Chondrocyte (in vitro differentiated cells): ENCODE measurements at places on chromosomes 7 and 10.

DNA sequence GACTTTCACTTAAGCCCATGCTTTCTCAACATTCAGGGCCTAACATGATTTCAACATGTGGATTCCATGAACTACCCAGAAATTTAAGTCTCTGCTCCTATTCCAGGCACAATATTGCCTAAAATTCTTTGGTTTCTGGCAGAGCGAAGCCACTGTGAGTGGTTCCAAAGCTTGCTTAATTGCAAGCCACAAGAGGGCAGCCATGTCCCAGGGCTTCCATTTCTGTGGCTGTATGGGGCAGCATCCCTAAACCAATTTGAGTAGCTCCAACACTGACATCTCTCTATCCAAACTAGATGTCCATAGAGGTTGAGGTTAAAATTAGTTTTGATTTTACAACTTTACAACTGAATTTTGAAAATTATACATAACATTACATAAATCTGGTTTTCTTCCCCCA is 56.3 kb upstream of the MDFIC start:
- DNase-seq, result no peak

- no peak for DNase-seq
Observed at GRCh38 chr7:128389085-128389617, 20.6 kb downstream of the IMPDH1 start.

DNA sequence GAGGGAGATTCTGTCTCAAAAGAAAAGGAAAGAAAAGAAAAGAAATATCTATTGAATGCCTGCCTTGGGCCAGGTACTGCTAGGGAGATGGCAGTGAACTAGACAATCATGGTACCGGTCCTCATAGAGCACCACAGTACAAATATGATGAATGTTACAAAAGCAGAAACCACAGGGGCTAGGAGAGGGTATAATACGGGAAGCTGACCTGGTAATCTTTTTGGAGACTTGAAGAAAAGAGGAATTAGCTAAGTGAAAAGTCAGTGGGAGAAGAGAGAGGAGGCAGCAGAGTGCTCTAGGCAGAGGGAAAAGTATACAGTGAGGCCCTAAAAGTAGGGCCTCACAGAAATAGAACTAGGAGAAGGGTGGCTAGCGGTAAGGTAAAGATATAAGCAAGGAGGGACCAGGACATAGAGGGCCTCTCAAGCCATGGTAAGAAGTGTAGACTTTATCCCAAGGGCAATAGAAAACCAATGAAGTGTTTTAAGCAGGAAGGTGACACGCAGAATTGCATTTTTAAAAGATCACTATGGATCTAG is 42.8 kb upstream of the WNT8B start:
- no peak for DNase-seq

GRCh38 chr7:140605337-140605736 is 35.3 kb downstream of the DENND2A start:
- DNase-seq, result no peak

DNA sequence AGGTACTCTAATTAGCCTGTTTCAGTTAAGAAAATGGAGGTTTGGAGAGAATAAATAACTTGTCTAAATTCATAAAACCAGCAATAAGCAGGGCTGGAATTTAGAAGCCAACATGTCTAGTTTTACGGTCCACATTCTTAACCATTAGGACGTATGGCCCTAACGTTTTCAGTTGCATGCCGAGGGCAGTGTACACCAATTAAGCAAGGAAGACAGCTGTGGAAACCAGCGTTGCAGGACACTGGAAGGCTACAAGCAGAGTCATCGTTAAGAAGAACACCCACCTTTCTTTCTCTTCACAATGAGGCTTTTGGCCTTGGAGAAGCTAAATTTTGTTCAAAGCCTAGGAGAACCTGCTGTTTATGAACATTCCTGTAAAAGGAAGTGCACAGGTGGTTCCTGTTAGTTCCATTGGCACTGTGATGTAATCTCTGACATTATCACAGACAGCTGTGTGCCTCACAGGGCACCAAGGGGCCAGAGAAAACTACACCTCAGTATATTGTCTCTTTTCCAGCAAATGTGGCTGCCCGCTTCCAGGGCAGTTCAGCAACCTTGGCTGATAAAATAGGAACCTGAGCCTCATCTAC is 21.0 kb downstream of the MPP7 start:
- no peak for DNase-seq

DNA sequence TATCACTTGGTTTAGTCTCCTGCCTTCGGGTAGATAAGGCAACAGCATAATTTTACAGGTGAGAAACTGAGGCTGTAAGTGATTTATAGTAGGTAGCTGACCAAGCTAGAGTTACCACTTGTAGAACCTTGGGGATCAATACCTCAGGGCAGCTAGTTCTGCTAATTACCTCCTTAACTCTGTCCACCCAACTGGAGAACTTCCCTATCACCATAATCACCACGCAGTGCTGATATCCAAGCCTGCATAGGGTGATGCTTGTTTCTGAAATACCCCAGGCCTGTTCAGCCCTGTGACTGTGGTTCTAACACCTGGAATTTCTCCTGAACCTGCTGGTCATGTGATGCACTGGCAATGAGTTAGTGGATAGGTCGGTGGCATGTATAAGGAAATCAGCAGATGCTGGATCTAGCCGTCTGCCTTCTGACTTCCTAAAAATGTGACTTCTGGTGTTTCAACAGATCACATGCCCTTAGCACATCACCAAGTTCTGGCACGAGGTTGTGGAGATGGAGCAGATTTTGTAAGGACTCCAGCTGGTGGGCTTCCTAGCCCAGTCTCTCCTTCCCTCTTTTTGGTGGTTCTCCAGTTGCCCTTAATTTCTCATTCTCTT is 15.3 kb downstream of the PLAU start:
- DNase-seq, result no peak

- DNase-seq, result no peak
Observed at GRCh38 chr7:107937531-107937930, 46.5 kb downstream of the DLD start.

GRCh38 chr10:87794285-87794684 is 23.7 kb downstream of the ATAD1 start:
- DNase-seq, result no peak

- peak; percentile 36 for DNase-seq
Observed at GRCh38 chr7:100003711-100004661, 11.4 kb upstream of the ZKSCAN1 start.

- no peak for DNase-seq
Observed at GRCh38 chr7:155882596-155882995, 70.3 kb upstream of the SHH start.

DNA sequence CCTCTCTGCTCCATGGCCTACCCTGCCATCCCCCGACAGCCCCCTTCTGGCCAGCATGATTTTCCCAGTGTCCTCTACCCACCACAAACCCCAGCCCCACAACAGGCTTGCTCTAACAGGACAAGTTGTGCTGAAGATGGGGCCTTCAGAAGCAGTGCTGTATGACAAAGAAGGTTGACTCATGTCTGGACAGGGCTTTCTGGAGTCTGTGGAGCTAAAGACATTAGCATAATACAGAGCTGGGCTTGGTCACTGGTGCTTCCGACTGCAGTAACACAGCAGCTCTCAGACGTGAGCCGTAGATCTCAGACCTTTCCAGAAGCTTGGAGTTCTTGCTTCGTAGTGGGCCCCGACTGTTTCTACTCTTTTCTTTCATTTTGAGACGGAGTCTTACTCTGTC is 100.5 kb downstream of the GTF2IRD1 start:
- no peak for DNase-seq

DNA sequence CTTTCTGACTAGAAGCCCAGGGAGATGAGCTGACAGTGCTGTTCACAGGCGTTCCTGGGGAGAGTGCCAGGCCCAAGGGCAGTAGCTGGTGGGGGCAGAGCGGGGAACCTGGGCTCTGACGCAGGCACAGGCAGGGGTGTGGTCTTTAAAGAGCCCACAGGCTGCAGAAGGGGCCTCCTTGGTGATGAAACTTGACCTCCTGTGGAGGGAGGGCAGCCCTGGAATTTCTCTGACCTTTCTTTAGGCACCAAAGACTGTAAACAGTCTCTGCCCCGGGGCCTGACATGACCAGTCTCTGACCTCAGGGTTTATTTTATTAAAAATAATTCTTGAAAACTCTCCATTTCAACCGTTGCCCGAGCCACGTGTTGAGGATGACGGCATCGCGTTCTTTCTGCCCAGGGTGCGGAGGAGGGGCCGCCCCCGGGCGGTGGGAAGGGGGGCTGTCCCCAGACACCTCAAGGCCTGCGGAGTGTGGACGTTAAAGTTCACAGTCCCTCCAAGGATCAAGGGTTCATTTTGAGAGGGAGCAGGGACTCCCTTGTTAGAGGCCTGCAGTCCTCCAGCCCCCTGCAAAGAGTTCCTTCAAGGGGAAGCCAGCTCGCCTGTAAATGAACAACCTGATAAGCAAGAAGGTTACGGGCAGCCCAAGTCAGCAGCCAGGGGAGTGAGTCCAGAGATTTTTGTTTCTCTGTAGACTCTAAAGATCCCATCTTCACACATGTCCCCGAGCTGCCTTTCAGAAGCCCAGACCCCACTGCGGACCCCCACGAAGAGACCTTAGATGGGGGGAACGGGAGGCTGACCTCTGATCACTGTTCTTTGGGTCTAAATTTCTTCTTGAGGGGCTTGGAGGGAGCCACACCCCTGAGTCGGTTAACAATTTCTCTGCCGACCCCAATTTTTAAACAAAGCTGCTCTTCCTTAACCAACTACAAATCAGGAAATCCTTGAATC is 128.9 kb downstream of the VIPR2 start:
- no peak for DNase-seq

GRCh38 chr10:47034441-47035051 is 123.3 kb downstream of the PTPN20 start:
- peak; percentile 70 for DNase-seq

DNA sequence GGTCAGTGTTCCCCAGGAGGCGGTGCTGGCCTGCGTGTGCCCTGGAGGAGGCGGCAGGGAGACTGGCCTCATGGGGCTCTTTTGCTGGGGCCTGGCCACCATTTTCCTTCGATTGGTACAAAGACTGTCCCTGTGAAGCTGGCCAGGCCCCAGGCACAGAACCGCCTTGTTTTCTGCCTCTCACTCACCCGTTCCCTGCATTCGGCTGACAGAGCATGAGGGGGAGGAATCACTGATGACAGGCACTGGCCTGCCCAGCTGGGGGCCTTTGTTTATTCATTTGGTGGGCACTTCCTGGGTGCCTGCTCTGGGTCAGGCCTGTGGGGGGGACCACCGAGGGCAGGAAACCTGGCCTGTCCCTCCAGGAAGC is 139.2 kb downstream of the FAM53B start:
- no peak for DNase-seq

GRCh38 chr10:131179361-131179760 is 132.2 kb downstream of the TCERG1L start:
- no peak for DNase-seq

DNA sequence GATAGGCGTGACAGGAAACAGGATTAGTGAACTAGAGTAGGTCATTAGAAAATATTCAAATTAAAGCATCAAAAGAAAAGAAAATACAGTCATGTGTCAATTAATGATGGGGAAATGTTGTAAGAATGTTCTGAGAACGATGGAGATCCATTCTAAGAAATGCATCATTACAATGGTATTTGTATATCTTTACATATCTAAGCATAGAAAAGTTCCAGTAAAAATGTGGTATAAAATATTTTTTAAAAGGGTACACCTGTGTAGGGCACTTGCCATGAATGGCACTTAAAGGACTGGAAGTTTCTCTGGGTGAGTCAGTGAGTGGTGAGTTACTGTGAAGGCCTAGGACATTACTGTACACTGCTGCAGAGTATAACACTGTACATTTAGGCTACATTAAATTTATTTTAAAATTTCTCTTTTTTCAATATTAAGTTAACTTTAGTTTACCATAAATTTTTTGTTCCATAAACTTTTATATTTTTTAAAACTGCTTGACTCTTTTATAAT is 282.5 kb downstream of the BMPER start:
- DNase-seq, result no peak

DNA sequence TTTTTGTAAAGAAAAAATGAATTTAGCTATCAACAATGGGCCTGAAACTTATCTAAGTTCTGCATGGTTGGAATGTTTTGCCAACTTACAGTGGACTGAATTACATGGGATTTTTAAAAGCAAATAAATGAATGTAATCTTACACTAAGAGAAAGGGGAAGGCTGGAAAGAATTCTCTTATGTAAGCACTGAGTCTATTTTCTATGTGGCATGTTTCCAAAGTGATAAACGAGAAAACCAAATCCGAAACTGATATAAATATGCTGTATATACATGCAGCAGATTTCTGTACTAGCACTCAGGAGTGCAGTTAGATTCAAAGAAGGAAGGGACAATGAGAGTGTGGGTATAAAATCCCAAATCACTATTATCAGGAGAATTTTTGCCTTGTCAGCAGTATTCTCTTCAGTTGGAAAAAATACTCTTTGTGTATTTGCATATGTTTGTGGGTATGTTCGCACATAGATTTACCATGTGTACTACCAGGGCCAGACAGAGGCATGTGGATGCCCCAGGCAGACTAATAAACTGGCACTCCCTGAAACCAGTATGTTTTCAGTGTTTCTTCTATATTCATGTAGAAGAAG is 334.3 kb upstream of the SEMA3D start:
- no peak for DNase-seq

DNA sequence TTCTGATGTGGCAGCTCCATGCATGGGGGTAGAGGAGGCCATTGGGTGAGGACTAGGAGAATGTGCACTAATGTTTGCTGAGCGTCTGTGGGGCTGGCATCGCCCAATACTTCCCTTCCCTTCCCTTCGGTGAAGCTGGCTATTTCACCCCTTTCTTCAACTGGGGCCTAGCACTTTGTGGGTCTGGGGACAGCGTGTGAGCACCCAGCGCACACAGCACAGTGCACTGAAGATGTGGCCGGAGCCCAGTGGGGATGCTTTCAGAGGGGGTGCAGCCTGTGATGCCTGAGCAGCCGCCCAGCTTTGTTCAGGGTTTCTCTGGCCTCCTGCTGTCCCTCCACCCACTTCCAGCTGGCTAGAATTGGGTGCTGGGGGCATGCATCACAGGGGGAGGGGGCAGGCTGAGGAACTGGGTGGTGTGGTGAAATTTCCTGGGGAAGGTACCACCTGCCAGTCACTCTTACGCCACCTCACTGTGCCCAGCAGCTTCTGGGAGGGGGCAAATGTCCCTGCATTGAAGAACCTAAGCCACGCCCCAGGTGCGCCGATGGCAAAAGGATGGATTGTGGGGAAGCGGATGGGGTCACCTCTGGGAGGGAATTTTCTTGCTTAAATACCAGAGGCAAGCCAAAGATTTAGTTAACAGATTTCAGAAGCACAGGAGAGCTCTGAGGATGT is 45.5 kb downstream of the CLEC2L start:
- no peak for DNase-seq

- no peak for DNase-seq
Observed at GRCh38 chr10:67770537-67770936, 67.5 kb downstream of the DNAJC12 start.
